Tongue (tissue), 3 donors: ENCODE measurements at places on chromosomes 6 and 20.

DNA sequence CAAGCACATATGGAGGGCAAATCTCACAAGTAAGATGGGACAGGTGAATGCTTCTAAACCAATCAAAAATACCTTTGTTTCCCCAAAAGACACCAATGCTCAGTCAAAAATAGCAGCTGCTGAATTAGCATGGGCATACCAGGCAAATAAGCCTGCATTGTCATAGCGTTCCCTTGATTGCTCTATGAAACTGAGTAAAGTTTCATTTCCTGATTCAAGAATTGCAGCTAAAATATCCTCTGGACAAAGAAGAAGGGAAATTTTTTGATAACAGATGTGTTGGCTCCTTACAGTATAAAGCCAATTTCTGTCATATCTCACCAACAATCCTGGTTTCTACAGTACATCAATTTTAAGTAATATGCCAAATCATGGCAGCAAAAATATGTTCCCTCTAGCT lies 3.3 kb upstream of the TMEM14A start:
- no peak for DNase-seq

GRCh38 chr6:41975276-41975675 lies 33.7 kb upstream of the CCND3 start:
- DNase-seq: no peak

DNA sequence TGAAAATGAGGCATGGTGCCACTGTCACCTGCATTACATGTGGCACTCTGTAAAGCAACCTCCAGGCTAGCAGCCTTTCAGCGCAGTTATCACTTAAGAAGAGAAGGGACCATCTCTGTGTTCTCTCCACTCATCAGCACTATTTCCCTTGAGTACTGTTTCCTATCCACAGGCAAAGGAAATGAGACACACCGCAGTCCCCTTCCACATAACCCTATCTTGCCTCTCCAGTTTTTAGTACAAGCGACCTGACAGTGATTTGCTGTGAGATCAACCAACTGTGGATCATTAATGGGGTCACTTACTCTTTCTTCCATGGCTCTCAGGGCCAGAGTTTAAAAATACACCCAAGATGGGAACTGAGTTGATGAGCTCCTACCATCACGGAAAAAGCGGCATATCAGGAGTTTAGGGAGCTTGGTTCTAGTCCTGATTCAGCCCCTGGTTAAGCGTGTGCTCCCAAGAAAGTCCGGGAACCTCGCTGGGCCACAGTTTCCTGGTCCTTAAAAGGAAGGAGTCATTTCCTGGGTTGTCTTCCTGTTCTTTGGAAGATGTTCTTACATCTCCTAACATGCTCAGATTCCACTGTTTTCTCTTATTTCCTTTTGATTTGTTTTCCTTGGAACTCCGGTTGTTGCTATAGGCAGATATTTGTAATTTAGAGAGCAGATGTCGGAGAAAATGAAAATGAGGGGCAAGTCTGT lies 27.3 kb downstream of the PRDM1 start:
- DNase-seq: peak; percentile 35

GRCh38 chr6:167446971-167447370 lies 122.1 kb downstream of the TTLL2 start:
- no peak for DNase-seq

DNA sequence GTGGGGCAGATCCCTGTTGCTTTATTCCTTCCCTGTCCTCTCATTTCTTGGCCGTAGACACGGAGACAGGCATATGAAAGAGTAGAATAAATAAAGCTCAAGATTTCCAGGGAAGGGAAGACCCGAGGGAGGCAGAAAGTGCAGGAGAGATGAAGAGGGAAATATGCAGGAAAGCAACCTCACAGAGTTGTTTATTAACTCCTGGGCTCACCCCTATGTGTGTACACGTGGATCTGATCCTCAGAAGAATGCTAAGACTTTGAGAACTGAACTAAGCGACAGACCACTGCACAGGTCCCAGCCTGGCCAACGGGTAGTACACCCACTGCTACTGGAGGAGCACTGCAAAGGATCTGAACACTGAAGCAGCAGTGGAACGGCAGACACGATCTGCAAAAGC lies 156.2 kb downstream of the KIF16B start:
- no peak for DNase-seq
